RPMI8226 (cell line): ENCODE measurements at places on chromosomes 3 and 15.
A peak's percentile ranks its signal among the peaks of the same experiment; 100 is the strongest.

GRCh38 chr15:20344601-20345400 lies 196.8 kb downstream of the GOLGA6L6 start:
- DNase-seq = peak; percentile 33

DNA sequence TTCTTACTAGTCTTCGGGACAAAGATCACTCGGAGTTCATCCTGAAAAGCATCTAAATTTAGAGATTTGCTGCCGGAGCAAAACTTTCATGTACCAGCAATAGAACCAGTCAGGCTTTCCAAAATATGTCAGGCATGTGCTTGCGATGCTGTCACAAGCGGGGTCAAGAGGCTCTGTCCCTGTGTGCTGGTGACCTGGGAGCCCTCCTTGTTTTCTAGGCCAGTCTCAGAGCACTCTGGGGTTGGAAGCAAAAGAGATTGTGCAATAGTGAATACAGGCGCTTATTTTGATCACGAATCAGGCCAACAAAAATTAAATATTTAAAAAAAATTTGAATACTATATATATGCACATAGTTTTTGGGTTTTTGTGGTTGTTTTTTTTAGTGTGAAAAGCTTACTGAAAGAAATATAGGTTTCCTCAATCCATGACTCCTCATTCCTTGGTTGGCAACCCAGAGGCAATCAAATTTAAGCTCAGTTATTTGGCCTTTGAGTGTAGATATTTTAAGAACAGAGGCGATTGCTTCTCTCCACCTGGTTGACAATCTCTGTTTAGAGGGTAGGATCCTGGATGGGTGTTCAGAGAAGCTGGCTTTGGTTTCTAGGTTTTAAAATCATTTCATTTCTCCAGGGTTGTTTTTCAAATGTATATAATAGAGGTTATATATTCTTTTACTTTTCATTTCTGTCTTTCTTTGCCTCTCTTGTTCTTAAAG lies 8.4 kb upstream of the KLHL24 start:
- DNase-seq = no peak

DNA sequence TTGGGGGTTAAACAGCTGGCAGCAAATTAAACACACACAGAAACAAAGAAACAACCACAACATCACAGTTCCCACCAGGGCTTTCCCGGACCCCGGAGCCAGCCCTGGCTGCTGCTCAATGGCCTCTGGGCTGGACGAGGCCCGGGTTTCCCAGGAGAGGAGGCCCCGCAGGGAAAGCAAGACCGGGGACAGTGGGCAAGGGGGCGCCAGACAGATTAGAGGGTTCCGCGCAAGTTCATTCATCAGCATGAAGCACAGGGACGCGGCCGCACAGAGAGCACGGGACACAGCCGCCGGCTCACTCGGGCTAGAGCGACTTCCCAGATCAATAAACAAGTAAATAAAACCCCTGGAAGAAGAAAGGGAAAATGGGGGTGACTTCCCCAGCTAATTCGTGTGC lies 66.4 kb upstream of the RPL32 start:
- no peak for DNase-seq

DNA sequence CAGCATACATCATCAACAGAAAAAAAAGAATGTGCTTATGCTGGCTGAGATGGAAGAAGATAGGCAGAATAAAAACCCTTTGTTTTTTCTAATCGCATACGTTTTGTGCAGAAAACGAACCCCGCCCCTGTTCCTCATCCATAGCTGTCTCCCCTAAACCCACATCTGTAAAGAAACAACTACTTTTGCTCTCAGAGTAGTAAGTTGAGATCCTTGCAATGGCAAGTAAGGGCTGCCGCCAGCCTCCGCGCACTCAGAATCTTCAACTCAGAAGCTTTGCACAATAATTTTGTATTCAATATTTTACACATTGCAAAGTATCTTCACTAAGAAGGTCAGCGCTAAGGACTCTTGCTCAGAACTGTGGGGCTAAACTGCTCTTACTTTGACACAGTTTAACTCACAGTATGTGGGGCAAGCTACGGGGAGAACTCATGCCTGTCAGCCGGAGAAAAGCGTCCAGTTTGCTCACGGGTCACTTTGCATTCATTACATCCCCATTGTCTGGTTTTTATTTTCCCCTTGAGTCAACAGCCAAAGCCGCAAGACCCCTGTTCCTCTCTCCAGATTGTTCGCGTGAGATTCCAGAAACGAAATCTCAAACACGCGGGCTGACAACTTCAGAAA lies 1.0 kb downstream of the LYSMD4 start:
- DNase-seq = no peak

- no peak for DNase-seq
Observed at GRCh38 chr3:40754994-40755393, 230.2 kb downstream of the ZNF621 start.

DNA sequence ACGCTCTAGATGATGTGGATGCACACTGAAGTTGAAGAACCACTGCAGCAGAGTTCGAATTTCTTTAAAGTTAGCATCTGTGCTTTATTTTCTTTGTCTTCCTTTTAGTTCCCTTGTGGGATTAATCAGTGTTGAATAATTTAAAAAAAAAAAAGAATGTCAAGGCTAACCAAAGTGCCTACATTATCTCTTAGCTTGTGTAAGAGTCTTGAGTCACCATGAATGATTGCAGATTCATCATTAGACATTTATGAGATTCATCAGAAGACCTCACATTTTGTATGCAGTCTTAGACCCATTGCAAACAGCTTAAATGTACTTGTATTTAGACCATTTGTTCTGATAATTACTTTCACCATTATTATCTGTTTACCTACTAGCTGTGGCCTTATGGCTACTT lies 182.2 kb downstream of the FNDC3B start:
- DNase-seq = no peak

GRCh38 chr15:101180620-101181307 lies 71.1 kb downstream of the CHSY1 start:
- no peak for DNase-seq

GRCh38 chr15:65939901-65940617 lies 70.8 kb downstream of the RAB11A start:
- DNase-seq = no peak

- peak; percentile 86 for DNase-seq
Observed at GRCh38 chr3:9422712-9423424, 25.5 kb downstream of the SETD5 start.

- DNase-seq = no peak
Observed at GRCh38 chr15:77557144-77557543, 75.6 kb downstream of the LINGO1 start.

GRCh38 chr3:16898595-16899395 lies 14.0 kb downstream of the PLCL2 start:
- no peak for DNase-seq
